KG1 (cell line): ENCODE measurements at places on chromosomes 1 and 21.
A peak's percentile ranks its signal among the peaks of the same experiment; 100 is the strongest.

DNA sequence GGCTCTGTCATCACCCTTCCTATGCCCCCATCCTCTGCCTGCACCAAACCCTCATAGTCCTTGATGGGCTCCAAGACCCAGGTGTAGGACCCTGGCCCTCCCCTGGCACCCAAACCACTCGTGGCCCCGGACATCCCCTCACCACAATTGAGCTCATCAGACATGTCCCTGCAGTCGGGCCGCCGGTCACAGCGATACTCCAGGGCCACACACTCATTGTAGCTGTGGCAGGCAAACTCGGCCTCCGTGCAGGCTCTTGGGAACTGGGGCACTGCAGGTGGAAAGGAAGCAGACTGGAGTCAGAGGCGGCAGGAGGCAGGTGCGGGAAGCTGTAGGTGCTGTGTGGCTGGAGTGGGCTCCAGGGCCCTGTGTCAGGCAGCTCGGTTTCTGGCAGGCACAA lies 49.3 kb downstream of the HSPG2 start:
- DNase-seq, result no peak

DNA sequence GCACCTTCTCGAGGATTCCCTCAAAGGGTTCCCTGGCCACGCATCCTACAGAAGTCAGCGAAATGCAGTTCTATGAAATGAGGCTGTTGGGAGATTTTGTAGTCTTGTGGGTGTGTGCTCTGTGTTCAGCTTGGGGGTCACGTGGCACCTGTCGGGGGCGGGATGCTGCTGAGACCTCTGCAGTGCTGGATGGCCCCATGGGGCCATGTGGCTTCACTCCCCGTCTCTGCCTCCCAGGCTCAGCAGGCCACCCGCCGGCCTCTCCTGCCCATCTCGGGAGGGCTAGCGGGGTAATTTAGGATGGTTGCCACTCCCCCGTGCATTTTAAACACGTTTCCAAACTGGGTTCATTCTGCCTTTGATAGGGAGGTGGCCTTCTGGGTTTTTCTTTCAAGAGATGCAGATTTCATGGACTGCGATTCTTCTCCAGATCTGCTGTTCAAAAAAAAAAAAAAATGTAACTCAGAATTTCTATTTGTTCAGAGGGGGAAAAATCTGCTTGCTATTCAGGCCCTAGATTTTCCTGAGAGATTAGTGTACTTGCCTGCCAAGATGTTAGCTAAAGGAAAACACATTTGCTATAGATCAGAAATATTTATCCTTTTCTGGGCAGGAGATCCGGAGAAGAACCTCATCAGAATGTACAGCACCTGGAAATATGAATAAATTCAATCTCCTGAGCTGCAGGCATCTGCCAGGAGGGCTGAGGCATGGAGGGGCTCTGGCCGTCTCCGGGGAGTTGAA lies 277.2 kb upstream of the VAMP3 start:
- no peak for DNase-seq

DNA sequence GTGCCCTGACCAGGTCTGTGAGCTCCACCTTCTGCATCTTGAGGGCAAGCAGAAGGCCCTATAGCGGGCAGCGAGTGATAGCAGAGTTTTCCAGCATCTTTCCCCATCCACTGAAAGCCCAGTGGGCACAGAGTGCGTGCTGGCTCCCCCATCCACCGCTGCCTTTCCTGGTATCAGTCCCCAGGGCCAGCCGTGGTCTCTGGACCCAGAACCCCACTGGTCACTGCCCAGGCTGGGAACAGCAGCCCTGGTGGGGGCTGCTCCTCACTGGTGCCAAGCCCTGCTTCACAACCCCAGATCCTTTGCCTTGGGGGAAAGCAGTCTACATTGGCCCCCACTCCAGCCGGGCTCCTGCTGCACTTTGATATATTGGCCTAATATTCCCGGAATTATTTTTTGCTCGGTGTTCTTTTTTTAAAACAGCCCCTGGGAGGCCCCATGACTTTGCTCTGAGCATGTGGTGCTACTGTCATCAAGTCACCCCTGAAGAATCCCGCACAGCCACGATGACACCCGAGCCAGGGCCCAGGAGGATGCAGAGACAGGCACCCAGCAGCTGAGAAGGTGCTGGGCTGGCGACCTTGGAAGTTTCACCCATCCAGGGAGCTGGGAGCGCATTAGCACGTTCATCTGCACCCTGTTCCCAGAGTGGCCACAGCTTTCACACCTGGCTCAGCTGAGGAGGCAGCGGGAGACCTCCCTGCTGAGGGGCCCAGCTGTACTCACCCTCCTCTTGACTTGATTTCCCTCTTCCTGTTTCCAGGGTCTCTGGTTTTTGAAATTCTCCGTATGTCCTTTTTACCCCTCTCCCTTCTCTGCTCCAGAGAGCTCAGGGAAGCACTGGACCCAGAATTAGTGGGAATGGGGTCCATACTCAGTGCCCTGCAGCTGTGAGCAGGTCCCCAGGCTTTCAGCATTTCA lies 56.9 kb downstream of the KLHDC7A start:
- DNase-seq, result no peak

- no peak for DNase-seq
These were observed 295.8 kb downstream of the LTN1 start for GRCh38 chr21:28696844-28697410.

GRCh38 chr1:170010443-170010842 lies 64.1 kb downstream of the KIFAP3 start:
- no peak for DNase-seq

DNA sequence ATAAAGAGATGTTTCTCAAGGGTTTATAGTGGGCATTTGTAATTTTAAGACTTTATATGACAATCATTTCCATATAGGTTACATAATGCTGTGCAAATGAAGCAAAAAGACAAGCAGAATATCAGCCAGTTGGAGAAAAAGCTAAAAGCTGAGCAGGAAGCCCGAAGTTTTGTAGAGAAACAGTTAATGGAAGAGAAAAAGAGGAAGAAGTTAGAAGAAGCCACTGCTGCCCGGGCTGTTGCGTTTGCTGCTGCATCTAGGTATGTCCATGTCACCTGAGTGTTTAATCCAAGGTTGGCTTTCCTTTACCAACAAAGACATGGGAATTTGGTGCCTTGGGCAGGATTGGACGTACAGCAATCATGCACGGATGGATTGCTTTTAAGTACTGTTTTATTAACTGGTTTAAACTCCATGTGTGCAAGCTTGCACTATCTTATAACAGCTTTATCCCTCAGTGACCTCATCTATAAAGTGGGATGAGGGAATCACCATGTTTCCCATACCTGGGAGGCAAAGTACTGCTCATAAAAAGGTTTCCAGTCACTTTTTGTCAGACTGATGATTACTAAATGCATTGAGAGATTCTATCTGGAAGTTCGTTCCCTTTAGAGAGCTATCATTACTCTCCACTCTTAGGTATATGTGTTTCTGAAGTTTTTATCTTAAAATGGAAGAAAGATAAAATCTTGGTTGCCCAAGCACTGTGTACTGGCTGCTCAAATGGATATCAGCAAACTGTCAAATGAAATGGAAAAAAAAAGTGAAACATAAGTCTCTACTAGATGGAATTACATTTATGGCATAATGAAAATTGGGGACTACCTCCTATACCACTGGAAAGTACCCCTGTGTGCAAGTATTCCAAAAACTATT lies 55.1 kb downstream of the MACO1 start:
- DNase-seq, result no peak

DNA sequence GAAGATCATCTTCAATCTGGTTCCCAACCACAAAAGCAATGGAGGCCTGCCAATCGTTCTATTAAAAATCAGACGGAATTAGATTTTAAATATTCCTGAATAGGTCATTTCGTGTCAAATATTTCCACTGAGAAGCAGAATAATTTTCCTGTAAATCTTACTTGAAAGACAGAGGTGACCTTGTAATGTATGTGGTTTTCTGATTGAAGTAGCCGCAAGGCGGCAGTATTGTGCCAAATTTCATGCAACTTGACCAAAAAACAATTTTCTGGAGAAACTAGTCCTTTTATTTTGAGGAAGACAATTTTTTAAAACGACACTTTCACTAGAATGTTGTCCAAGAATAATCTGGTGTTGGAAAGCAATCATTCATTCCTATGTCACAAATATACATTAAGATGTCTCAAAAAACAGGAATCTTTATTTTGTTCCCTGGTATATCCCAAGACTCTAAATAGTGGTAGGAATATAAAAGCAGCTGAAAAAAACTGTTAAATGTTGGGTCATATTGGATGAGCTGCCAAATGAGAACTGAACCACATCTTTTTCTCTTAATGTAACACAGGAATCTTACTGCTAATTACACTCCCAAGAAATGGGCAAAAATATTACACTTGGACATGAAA lies 33.6 kb downstream of the SPAG17 start:
- peak; percentile 9 for DNase-seq

DNA sequence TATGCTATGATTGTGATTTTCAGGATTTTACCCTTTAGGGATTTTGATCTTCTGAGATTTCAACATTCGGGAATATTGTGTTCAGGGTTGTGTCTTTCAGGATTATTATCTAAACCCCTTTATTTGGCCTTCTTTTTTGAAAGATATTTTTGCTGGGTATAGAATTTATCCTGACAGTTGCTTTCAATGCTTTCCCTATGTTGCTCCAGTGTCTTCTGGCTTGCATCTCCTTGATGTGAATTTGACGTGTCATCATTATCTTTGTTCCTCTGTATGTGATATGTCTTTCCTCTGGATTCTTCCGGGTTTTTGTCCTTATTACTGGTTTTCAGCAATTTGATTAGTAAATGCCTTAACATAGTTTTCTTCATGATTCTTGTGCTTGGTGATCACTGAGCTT lies 25.9 kb upstream of the RIPK4 start:
- DNase-seq, result no peak

GRCh38 chr1:218164930-218165700 lies 120.0 kb upstream of the RRP15 start:
- DNase-seq, result no peak

DNA sequence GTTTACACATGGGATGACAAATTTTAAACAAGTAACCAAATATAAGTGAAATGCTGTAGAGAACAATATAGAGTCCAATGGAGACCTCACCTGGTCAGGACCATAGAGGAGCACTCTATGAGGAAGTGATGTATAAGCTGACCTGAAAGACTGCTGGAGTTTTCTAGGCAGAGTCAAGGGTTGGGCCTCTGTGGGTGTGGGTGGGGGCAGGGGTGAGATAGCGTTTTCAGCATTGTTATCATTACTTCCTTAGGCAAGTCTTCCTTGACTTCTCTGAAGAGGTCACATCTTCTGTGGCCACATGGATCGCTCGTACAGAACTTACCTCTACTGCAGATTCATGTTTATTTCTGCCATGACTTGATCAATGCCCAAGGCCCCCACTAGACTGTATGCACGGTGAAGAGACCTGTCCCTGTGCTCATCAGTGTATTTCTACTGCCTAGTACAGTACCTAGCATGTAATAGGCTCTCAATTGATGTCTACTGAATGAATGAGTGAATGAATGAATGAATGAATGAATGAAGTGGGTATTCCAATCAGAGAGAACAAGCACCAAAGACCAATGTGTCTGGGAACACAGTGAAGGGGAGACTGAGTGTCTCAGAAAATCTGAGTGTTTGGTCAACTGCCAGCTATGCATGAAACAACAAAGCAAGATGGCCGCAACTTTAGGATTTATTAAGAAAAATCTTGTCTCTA lies 116.5 kb downstream of the RNF220 start:
- no peak for DNase-seq

GRCh38 chr1:117894078-117894477 lies 35.3 kb downstream of the GDAP2 start:
- no peak for DNase-seq

DNA sequence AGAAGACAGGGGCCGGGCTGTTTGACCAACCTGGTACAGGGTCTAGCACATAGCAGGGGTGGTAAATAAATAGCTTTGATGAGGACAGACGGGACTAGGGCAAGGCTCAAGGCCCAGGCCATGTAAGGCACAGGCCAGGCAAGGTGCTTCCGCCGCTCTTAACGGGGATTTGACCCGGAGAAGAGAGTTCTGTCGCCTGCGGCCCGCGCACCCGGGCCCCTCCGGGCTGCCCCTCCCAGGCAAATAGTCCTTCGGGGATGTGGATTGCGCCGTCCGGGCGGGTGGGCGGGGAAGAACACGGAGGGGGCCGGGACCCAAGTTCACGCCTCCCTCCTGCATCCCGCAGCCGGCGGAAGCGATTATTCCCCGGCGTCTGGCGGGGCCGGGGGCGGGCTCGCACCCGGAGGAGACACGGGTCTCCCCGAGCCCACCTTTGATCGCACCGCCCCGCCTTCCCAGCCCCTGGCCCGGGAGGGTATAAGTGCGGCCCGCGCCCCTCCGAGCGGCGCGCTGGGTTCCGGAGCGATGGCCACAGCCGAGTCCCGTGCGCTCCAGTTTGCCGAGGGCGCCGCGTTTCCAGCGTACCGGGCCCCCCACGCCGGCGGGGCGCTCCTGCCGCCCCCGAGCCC lies at the start of gene MIXL1:
TSS of gene MIXL1 (plus strand) at position 508 of the 629 bp plus-strand sequence. CDS start at position 526, 18 bp downstream.
- no peak for DNase-seq

DNA sequence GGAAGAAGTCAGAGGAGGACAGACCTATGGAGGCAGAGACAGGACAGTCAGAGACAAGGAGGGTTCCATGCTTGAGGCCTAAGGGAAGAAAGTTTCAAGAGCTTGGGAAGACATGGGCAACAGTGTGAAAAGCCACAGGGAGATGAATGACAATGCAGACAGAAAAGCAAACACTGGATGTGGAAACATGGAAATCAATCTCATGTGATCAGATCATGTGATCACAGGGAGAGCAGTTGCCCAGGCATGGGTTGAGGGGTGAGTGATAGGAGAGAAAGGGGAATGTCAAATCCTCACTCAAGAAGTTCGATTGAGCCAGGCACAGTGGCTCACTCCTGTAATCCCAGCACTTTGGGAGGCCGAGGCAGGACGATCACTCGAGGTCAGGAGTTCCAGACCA lies 17.2 kb downstream of the PTAFR start:
- no peak for DNase-seq

DNA sequence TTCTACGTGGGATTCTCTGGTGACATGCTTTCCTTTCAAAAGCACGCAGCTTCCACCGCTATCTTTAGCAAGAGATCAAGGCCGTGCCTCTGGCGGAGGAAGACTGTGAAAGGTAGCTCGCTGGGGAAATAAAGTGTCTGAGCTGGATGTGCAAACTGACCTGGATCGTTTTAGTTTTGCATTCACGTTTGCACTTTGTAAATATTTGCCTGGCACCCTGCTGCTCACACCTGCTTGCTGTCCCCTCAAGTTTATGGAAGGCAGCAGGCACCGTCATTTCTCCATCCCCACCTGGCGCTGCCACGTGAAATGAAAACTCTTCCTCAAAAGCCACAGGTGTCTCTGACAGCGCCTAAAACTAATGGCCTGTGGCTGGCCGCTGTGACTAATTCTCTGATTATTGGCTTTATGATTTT lies 44.0 kb upstream of the TARDBP start:
- no peak for DNase-seq
